Activated gamma-delta T cell treated with anti-CD3 and anti-CD28 coated beads, Interleukin-2, amount 50 U/mL, for 16 hours (primary cell): ENCODE measurements at places on chromosomes 7 and 10.

GRCh38 chr7:31493714-31494181 is 20.1 kb upstream of the ITPRID1 start:
- no peak for DNase-seq

- DNase-seq: no peak
These were observed 25.2 kb downstream of the TRIM8 start for GRCh38 chr10:102669206-102670064.

DNA sequence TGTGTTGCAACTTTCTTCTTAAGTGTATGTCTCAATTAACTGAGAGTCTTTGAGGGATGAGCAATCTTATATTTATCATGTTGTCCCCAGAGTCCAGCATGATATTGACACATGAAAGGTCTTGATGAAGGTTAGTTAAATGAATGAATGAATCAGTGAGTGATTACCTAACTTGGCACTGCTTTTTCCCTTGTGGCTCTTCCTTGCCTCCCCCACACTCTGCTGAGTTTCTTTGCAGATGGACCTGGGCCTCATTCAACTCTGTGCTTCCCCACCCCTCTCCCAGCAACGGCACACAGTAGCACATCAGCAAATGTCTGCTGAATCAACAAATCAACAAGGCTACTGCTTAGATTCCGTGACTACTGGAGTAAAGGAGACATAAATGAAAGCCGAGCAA is 235.1 kb upstream of the CXCL12 start:
- DNase-seq: no peak

DNA sequence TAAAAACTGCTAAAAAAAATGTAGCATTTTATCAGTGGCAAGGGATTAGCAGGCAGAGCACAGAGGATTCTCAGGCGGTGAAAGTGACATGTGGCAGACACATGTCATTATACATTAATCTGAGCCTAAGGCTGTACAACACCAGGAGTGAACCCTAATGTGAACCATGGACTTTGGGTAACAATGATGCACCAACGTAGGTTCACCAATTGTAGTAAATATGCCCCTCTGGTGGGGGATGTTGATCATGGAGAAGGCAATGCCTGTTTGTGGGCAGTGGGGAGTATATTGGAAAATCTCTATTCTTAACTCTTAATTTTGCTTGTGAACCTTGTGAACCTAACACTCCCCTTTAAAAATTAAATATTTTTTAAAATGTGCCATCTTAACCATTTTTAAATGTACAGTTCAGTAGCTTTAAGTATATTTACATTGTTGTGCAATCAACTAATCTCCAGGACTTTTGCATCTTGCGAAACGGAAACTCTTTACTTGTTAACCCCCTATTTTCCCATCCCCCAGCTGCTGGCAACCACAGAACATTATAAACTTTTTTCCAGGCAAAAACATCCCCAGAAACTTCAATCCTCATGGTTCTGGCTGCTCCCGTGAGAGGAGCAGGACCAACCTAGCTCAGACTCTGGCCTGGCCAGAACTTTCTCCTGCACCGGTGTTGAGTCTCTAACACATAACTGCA is 29.9 kb downstream of the LRRC20 start:
- no peak for DNase-seq

GRCh38 chr10:118271671-118272070 is 70.5 kb downstream of the FAM204A start:
- no peak for DNase-seq

- no peak for DNase-seq
These were observed 255.0 kb downstream of the ADK start for GRCh38 chr10:74406006-74406405.

- no peak for DNase-seq
These were observed 36.2 kb upstream of the NCAPG2 start for GRCh38 chr7:158740657-158741293.

- no peak for DNase-seq
These were observed 26.6 kb downstream of the TBXAS1 start for GRCh38 chr7:139855498-139856270.

DNA sequence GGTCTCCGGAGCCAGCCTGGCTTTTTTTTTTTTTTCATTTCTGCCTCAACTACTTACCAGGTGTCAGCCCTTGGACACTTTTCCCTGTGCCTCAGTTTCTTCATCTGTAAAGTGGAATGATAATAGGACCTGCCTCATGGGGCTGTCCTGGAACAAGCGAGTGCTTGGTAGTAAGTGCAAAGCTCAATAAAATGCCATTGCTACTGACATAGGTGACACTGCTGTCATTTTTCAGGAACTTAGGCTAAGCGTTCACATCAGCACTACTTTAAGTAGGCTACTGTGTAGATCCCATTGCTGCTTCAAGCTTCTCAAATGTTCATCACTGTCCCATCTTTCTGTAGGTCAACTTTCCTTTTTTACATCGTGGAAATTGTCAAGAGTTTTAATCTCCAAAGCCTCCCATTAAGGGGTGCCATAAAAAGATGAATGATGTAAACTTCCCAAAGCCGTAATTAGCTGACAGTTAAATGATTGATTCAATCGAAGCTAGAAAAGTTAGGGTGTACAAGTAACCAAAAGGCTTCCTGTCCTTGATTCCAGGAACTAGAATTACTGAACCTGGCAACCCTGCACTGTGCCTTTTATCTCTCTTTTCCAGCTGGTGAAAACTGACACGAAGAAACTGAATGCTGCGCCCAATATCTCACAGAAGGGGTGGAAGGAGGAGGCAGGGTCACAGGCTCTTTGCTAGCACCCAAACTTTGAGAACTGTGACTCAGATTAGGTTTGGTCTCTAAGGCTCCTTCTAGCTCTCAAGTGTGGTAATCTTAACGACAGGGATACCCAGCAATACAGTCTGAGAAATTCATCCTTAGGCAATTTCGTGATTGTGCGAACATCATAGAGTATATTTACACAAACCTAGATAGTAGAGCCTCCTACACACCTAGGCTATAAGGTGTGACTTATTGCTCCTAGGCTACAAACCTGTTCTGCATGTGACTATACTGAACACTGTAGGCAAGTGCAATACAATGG is 861 bp upstream of the USP6NL start:
- no peak for DNase-seq

GRCh38 chr7:7918736-7919448 is 49.7 kb upstream of the GLCCI1 start:
- no peak for DNase-seq

GRCh38 chr10:108899670-108900069 is 1023.6 kb downstream of the XPNPEP1 start:
- no peak for DNase-seq

- no peak for DNase-seq
These were observed 1461.4 kb downstream of the GATA3 start for GRCh38 chr10:9515922-9516321.

- no peak for DNase-seq
These were observed 3.9 kb upstream of the PVRIG start for GRCh38 chr7:100215895-100216294.

- DNase-seq: no peak
These were observed 193.1 kb downstream of the ADARB2 start for GRCh38 chr10:1544209-1544673.

DNA sequence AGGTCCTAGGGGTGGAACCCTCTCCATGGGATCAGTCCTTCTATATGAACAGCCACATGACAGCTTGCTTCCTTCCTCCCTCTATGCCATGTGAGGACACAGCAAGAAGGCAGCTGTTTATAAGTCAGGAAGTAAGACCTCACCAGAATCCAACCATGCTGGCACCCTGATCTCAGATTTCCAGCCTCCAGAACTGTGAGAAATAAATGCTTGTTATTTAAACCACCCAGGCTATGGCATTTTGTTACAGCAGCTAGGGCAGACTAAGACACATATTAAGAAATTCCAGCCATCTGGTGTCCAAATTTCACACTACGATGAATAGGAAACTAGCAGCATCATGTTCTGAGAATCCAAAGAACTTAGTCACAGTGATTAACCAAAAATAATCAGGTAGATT is 140.1 kb downstream of the ZFAND4 start:
- DNase-seq: no peak

GRCh38 chr10:79273604-79274003 is 73.7 kb upstream of the PPIF start:
- no peak for DNase-seq

DNA sequence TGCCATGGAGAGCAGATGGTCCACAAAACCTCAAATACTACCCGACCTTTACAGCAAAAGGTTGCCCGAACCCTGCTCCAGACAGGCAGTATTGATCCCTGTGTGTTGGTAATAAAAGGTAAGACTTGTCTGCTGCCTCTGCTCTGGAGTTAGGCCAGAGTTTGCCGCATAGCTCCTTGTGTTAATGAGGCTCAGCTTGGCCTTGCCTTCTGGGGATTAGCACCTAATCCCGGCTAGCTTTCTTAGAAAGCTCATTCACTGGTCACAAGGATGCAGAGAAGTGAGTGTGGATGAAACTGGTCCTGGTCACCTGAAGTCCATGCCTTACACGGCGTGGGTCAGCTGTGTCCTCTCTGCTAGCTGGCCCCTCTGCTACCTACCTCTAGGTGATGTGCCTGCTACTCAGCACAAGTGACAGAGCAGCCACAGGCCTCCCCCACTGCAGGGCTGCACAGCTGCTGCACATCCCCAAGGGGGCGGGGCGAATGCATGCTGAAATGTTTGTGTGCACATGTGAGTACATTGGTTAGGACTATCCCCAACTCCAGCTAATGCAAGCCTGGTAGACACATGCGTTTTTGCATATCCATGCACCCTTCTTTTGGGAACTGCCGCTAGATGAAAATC is 31.7 kb upstream of the SYPL1 start:
- DNase-seq: no peak

DNA sequence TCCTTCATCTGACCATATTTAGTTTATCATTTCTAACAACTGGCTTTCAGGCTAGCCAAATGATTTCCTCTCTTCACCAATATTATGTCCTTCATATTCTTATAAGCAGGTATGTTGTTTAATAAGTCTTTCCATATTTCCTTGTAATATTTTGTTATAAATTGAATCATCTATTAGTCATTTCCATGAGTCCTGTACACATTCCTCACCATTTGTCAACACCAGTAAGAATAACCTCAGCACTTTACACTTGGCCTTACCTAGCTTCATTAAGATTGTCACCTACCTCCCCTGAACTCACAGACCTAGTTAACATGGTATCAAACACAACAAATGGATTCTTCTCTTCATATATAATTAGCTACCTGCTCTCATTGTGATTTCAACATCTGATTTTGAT is 282.3 kb downstream of the SEMA3D start:
- DNase-seq: no peak

DNA sequence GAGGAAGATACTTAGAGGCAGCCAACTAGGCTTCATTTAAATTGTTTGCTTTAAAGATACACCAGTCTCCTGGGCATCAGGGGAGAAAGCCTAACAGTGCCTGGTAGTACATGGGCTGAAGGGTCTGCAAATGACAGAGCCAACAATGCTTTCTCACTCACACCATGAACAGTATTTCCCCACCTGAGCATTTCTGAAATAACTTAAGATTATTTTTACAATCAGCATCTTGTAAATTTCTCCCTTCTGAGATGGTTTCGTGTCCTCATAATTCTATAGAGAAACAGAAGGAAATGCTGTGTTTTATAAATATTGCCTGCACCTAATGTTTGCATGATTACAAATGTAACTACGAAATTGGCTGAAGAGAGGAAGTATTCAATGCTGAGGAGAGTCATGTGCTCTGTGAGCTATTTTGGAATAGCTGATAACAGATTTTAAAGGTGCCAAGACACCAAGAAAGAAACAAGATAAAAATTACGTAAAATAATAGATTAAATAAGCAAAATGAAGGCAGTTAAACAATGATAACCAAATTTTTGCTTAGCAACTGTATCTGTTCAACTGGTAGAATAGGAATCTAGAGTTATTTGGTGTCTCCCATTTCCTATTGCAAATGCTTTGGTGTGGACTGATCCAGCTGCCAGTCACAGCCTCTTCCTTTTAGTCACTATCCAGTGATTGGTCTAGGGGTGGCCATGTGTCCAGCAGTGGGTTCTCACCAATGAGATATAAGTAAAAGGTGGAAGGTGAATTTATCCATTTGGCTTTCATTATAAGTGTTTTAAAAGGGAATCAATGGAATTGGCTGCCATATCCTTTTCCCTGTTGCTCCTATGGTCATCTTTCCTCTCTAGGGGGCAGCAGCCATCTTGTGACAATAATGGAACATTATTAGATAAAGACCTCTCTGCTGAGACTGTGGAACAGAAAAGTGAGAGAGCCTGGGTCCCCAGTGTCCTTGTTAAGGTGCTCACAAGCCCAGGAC is 167.9 kb upstream of the SLC26A5 start:
- no peak for DNase-seq
